ENCODE measurements at places on chromosomes 1 and 21.

- no peak for DNase-seq
Observed at GRCh38 chr1:43530483-43531106, at the start of gene PTPRF. PTPRF (plus strand) TSS chr1:43530883; CDS start chr1:43545076, 14,193 bp downstream.

DNA sequence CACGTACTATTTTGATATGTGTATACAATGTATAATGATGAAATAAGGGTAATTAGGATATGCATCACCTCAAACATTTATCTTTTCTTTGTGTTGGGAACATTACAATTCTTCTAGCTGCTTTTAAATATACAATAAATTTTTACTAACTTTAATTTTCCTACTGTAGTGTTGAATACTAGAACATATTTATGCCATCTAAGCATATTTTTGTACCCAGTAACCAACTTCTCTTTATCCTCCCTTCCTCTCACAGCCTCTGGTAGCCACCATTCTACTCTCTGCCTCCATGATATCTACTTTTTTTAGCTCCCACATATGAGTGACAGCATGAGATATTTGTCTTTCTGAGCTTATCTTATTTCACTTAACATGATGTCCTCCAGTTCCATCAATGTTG, 468.0 kb downstream of the COL11A1 start:
- no peak for DNase-seq

DNA sequence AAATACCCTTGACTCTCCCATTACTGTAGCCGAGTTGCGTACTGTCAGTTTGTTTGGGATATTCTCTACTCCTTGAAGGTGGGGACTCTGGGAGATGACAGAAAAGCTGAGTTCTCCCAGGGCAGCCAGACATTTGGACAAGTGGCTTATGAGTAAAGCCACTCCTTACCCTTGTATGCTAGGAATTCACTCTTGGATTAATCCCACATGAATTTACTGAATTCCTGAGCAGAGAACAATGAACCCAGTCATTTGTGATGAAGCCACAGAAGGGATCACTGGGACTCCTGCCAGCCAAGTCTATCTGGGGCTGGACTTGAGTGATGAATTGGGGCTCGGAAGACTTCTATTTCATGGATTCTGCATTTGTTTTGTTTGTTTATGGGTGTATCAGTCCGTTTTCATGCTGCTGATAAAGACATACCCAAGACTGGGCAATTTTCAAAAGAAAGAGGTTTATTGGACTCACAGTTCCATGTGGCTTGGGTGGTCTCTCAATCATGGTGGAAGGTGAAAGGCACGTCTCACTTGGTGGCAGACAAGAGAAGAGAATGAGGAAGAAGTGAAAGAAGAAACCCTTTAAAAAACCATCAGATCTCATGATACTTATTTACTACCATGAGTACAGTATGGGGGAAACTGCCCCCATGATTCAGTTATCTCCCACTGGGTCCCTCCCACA, 25.1 kb downstream of the C1orf116 start:
- no peak for DNase-seq

- no peak for DNase-seq
Observed at GRCh38 chr1:220717800-220718640, 27.9 kb downstream of the C1orf115 start.

DNA sequence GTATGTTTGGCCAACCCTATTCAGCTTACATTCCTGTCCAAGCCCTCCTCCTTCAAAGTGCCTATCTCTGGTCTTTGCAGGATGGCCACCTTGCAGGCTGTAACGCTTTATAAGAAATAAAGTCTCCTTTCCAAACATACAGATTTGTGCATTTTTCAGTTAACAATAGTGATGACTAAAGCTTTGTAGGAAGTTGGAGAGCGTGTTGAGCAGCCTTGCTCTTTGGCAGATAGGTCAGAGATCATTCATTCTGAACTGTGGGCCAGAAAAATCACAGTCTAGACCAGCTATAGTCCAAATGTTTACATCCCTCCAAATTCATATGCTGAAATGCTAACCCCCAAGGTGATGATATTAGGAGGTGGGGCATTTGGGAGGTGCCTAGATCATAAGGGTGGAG, 34.0 kb upstream of the FAM89A start:
- DNase-seq, result no peak

GRCh38 chr1:117584181-117584580, 21.7 kb upstream of the TENT5C start:
- no peak for DNase-seq

DNA sequence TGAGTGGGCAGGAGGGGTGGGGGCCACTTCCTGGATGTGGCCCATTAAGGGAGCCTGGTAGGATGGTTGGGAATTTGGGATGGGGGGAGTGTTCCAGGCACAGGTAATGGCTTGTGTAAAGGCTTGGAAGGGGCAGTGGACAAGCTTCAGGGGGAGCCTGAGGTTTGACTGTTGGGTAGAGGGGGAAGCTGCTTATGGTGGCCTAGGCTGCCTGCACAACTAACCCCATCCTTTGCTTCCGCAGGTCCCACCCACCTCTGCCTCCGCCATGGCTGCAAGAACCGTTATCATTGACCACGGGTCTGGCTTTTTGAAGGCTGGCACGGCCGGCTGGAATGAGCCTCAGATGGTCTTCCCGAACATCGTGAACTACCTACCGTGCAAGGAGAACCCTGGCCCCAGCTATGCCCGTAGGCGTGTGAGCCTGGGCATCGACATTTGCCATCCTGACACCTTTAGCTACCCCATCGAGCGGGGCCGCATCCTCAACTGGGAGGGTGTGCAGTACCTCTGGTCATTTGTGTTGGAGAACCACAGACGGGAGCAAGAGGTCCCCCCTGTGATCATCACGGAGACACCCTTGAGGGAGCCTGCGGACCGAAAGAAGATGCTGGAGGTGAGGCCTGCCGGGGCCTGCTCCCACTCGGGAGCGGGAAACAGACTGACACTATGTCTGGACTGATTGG, 67.8 kb downstream of the ACTL8 start:
- DNase-seq, result no peak

- DNase-seq, result no peak
Observed at GRCh38 chr1:83779565-83779964, 219.4 kb downstream of the TTLL7 start.

DNA sequence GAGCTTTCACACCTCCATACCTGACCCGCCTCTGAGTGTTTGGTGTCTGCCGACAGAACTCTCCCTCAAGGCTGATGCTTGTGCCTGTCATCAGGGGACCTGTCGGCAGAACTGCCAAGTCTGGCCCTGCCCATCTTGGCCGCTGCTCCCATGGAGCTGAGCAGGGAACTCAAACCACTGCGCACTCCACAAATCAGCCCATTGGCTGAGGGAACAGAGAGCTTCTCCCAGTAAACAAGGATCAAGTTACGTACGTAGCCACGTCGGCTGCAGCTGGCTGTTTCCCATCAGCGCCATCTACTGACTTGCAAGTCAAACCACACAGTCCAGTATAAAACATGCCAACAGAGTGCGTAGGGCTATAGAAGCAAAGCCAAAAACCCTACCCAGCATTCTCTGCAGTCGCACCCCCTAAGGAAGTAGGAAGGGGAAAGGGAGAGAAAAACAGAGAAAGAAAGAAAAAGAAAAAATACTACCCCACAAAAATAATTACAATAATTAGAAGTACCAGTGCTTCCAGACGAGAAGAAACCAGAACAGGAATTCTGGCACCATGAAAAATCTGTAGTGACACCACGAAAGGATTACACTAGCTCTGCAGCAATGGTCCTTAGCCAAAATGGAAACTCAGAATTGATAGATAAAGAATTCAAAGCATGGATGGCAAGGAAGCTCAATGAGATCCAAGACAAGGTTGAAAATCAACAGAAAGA, 13.1 kb downstream of the KRTAP13-1 start:
- no peak for DNase-seq

GRCh38 chr1:108598340-108598739, 38.4 kb downstream of the EEIG2 start:
- no peak for DNase-seq

DNA sequence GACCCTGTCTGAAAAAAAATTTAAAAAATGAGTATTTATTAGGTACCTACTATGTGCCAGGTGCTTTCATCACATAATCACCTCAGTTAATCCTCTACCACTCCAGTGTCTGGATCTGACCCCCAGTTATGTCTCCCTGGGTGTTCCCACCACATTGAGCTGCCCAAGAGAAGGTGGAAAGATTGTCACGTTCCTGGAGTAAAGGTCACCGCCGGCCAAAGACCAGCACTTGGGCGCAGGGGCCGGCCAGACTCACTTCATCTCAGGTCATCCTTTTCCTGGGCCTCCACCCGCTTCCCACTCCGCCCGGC, 714 bp downstream of the PYCR2 start:
- no peak for DNase-seq

GRCh38 chr1:208149776-208150514, 94.2 kb downstream of the PLXNA2 start:
- DNase-seq, result no peak

- DNase-seq, result no peak
Observed at GRCh38 chr1:180598333-180598974, 33.4 kb upstream of the XPR1 start.

DNA sequence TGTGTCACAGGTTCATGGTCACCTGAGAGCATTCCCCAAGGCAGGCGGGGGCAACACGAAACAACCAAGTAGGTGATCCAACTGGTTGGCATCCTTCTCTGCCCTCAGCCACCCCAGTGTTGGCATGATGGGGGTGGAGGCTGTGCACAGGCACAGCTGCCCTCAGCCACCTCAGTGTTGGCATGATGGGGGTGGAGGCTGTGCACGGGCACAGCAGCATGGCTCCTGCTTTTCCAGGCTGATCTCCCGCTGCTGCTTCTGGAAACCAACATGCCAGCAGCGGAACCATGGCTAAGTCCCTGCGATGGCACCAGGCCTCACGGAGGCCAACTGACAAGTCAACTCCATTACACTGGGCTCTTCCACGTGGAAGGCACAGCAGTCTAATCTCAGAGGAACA, 447.8 kb downstream of the PTPRU start:
- DNase-seq, result no peak

DNA sequence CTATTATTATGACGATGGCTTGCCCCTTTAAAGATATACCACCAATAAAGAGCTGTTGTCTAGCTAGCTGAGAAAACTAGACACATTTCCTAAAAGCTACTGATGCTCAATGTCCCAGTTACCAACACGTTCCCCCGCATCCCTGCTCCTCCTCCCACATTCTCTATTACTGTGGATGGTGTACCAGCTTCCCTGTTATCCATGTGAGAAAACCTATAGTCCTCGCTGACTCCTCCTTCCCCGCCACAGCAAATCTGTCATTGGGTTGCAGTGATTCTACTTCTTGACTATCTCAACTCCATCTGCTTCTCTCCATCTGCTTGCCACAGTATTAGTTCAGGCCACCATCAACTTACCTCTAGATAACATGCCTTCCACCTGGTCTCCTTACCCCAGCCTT, 337.5 kb downstream of the KCNH1 start:
- no peak for DNase-seq

GRCh38 chr1:30607723-30608122, 115.7 kb downstream of the MATN1 start:
- DNase-seq, result no peak

GRCh38 chr1:210076620-210077019, 138.6 kb downstream of the SYT14 start:
- DNase-seq, result no peak

DNA sequence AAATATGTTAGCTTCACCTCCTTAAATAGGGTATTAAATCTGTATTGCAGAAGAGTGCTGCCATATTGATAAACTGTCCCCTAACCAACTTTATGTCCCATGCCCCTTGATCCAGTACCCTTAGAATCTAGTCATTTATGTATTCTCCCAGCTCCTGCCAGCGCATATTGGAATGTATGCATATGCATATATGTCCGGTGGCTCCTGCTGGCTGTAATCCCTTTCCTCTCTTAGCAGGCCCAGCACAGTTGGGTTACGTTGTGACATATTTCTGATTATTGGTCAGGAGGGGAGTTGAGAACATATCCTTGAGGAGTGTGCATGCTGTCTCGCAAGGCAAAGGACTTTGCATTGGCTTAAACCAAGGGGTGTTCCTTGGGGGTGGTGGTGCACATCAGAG, 29.2 kb upstream of the CREG1 start:
- no peak for DNase-seq

DNA sequence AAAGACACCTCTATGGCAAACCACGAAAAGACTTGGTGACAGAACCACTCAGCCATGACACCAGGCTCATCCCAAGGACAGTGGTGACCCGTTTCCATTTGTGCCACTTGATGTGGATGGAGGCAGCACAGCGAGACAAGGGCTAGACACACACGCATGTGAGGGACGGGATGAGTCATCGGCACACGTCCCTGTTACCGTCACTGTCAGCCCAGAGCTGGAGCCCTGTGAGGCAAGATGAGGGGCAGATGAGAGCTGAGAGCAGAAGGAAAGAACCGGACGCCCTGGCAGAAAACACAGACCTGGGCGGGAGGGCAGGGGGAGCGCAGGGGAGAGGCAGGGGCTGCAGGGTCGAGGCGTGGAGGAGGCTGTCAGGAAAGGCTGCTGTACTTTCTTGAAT, 57.8 kb downstream of the SIK1 start:
- no peak for DNase-seq

GRCh38 chr21:16159213-16159970, 429.6 kb downstream of the USP25 start:
- no peak for DNase-seq

DNA sequence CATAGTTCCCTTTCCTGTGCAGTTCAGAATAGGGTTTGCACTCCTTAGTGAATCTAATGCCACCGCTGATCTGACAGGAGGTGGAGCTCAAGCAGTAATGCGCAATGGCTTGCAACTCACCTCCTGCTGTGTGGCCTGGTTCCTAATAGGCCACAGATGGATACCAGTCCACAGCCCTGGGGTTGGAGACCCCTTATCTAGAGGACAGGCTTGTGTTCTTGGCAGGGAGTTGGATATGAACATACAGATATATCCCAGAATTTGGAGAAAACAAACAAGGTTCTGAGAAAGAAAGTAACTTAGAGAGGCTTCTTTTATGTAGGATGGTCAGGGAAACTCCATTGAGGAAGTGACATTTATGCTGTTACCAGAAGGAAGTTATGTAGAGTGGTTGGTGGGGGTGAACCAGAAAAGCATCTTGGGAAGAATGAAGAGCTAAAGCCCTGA, 5.1 kb upstream of the PTPRC start:
- DNase-seq, result no peak

GRCh38 chr1:38555594-38555993, 304.0 kb downstream of the RRAGC start:
- DNase-seq, result no peak

- DNase-seq, result no peak
Observed at GRCh38 chr21:38807441-38807871, 1.7 kb downstream of the ETS2 start.

DNA sequence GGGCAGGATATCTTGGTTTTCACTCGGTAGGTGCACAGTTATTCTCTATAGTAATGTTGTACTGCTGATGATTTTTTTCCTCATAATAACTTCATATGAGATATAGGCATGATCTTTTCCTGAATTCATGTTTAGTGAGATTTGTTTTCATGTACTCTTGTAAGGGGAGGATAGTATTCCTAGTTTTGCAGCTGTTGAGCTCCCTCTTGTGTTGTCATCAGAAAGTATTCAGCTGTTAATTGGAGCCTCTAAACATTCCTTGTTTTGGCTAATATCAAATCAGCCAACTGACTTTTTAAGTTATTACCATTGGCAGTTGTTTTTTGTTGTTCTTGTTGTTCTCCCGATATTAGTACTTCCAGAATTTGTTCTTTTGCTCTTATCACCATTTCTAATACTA, 24.4 kb downstream of the OR10R2 start:
- no peak for DNase-seq

GRCh38 chr21:17513214-17514123, 626 bp downstream of the CXADR start:
- no peak for DNase-seq

GRCh38 chr1:54570161-54570560, 22.1 kb downstream of the ACOT11 start:
- DNase-seq, result no peak
